T follicular helper cell (primary cell): ENCODE measurements at places on chromosomes 5 and 9.

DNA sequence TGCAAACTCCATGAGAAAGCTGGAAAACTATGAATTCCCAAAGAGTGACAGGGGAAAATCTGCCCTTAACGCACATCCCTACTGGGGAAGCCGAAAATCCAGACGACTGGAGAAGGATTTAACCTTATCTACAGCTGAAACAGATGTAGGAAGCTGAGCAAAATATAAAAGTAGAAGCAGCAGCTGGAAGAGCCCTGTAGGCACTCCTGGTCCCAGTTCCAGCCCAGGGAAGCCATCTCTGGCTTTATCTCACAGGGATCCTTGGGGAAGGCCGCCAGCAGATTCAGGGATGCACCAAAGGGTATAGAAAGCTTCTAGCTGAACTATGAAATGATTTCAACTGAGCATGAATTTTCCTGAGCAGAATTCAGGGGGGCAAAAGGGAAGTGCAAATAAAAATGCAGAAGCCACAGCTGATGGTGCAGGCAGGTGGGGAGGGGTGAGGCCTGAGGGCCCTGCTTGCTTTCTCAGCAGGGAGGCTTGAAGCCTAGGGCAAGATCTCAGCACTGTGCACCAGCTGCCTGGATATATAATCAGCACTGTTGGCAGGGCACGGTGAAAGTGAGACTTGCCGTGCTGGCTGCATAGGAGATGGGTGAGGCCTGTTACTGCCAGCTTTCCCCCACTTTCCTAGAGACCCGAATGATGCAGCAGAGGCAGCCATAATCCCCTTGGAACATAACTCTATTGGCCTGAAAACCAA is 2019.5 kb upstream of the NUDT12 start:
- DNase-seq = no peak

DNA sequence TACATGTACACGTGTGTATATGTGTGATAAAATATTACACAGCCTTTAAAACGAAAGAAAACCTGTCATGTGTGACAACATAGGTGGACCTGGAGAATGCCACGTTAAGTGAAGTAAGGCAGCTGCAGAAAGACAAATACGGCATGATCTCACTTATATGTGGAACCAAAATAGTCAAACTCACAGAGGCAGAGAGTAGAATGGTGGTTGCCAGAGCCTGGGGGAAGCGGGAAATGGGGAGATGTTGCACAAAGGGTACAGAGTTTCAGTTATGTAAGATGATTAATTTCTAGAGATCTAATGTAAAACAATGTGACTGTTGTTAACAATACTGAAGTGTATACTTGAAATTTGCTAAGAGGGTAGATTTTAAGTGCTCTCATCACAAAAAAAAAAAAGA is 34.8 kb downstream of the ADAMTS12 start:
- DNase-seq = no peak

GRCh38 chr5:66741394-66741793 is 145.2 kb downstream of the MAST4 start:
- DNase-seq = no peak

GRCh38 chr5:138966236-138966985 is 91.3 kb upstream of the LRRTM2 start:
- DNase-seq = no peak

GRCh38 chr9:93065135-93065720 is 6.7 kb downstream of the SUSD3 start:
- DNase-seq = no peak

DNA sequence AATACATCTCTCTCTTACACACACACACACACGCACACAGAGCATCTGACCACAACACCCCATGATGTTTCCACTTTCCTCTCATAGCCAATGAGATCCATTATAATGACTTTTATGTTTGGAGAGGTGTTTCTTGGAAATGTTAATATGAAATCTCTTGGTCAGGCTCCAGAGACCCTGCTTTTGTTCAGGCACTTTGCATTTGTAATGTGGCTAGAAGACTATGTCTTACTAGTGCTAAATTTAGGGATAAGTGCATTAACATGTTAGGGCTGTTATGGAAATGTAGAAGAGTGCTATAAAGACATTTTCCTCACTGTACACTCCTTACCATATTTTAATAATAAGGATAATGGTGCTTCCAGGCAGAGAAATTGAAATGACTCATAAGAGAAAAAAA is 3.8 kb downstream of the CDH9 start:
- no peak for DNase-seq

DNA sequence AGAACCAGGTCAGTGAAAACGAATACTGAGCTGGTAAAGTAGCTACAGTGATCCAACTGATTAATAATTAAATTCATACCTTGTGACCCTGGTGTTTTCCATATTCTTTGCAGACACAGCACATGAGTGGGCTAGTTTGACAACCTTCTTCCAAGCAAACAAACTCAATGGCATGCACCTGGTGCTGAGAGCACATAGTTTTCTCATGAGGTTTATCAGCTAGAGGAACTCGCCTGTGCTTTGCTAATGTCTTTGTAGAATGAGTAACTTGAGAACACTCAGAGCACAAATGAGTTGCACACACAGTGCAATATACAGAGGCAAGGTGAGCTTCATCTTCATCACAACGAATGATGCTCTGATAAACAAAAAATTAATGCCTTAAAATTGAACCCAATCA is 12.6 kb downstream of the TRIM23 start:
- no peak for DNase-seq

DNA sequence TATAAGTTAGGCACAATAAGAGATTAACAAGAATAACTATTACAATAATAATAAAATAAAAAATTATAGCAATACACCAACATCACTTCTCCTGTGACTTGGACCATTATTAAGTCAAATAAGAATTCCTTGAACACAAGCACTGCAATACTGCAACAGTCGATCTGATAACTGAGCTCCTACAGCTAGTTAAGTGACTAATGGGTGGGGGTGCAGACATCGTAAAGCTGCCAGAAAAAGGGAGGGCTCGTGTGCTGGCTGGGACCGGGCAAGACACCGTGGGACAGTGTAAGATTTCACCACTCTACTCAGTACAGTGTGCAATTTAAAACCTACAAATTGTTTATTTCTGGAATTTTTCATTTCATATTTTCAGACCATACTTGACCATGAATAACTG is 78.8 kb downstream of the SNX24 start:
- no peak for DNase-seq

DNA sequence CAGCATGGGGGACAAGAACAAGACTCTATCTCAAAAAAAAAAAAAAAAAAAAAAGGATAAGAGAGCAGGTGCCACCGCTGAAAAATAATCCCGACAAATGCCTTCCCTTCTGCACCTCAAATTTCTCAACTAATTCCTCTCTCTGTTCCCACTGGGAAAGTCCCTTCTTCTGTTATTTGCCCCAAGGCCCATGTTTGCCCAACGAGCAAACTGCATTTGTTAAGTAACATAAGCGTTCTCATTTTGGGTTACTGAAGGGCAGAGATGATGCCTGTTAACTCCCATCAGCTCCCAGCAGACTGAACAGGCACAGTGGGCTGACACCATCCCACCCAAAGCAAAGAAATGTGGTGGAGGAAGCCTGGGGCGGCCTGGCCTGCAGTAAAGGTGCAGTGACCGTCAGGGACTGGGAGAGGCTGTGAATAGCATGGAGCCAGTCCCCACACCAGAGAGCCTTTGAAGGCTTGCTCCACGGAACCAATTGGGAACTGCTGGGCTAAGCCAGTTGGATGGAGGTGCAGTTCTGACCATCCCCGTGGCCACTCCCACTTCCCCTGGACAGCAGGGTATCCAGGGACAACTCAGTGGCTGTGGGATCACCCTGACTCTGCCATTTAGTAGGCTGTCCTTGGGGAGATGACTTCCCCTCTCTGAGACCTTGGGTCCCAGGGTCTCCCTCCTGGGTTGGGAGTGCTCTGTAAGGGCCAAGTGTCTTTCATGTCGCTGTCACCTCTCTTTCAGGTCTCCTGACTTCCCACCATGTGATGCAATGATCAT is 149.7 kb upstream of the IER5L start:
- DNase-seq = no peak

- no peak for DNase-seq
Measured at GRCh38 chr9:78618735-78619134, 321.8 kb downstream of the PSAT1 start.

GRCh38 chr5:76358-77169 is 15.4 kb upstream of the PLEKHG4B start:
- DNase-seq = no peak

DNA sequence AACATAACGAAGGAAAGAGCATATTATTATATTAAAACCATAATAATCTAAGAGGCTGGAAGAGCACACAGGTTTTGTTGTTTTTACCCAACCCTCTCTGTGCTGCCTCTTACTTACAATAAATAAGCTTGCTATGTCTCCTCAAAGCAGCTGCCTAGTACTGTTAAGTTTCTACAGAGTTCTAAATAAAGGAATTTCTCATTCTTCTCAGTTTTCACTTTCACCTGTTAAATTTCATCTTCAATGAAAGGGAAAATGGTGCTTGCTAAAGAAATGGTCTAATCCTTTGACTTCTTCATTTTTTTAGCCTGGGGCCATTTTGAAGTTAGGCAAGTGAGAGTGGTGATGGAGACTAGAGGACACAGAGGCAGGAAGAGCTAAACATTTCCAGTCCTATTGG is 396.1 kb downstream of the MAN2A1 start:
- DNase-seq = no peak

DNA sequence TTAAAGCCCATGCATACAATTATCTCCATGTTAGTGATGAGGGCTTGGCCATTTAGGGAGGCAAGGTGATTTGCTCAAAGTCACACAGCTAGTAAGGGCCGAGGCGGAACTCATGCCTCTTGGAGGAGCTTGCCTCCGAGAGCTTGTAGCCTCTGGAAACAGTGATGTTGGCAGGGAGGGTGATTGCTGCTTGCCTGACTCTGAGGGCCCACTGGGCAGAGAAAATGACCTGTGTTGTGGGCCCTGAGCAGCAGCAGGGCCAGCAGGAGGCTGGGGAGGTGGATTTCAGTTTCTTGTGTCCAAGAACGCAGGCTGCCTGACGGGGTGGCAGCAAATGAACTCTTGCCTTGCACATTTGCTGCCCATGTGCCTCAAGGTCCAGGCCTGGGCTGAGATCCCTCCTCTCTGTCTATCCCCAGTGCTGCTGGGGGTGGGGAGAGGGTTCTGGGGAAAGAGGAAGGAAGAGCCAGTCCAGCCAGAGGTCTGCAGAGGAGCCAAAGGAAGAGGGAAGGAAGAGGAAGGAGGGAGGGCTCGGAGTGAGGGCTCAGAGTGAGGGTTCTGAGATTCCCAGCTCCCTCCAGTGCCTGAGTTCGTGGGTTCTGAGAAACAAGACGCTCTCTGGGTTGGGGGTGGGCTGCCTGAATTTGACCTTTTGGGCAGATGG is 16.2 kb upstream of the PTGS1 start:
- DNase-seq = no peak

DNA sequence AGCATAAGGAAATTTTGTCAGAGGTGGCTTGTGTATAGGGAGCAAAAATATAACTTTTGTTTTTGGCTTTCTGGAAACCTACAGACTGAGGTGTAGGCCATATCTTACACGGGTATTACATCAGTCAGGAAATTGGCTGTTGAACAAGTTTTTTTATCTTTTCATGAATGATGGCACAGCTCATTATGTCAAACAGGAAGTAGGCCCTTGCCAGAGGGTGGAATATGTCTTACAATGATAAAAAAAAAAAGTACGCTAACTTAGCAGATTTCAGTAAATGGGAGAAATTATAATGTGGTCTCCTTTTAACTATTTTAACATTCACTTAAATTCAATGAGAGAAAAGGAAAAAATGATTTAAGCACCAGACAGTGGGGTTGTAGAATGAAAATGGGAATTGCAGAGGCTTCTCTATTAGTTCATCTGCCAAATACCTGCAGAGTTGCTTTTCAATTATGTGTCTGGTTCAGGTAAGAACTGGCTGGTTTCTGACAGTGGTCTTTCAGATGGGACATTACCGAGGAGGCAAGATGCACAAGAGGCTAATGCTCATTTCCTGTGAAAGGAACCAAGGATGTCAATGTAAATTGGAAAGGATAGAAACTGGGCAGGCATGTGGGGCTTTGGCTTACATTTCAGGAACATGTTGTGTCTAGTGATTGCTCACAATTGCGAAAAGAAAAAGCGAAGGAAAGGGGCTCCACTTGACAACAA is 169.9 kb downstream of the NNT start:
- DNase-seq = no peak

GRCh38 chr9:127496974-127497373 is 45.7 kb downstream of the LRSAM1 start:
- DNase-seq = no peak

GRCh38 chr5:3531320-3531986 is 64.2 kb upstream of the IRX1 start:
- no peak for DNase-seq
